Effector CD8-positive, alpha-beta T cell (primary cell): ENCODE measurements at places on chromosomes 6 and 20.
A peak's percentile ranks its signal among the peaks of the same experiment; 100 is the strongest.

DNA sequence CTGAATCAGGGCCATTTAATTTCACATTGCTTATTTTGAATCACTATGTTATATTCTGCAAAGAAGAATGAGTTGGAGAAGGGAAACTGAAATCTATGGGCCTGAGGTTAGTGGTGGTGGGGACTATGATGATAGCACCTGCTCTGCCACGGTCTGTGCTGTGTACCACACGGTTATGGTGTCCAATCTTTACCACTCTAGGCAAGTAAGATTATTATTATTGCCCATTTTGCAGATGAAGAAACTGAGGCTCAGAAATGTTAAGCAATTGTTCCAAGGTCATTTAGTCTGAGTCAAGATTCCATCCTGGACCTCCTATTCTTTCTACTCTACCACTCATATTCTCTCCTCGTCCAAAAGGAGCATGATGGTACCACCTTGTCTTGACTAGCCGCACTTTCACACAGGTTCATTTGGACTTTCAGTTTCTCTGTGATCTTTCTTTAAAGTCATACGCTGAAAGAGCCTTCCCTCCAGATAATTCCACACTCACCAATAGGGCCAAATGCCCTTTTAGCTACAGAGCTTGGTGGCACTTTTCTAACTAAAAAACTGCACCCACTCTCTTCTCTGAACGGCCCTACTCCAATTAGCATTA, 56.2 kb downstream of the GFOD1 start:
- DNase-seq: no peak

GRCh38 chr20:53949319-53949839, 121.0 kb downstream of the BCAS1 start:
- peak; percentile 48 for DNase-seq

DNA sequence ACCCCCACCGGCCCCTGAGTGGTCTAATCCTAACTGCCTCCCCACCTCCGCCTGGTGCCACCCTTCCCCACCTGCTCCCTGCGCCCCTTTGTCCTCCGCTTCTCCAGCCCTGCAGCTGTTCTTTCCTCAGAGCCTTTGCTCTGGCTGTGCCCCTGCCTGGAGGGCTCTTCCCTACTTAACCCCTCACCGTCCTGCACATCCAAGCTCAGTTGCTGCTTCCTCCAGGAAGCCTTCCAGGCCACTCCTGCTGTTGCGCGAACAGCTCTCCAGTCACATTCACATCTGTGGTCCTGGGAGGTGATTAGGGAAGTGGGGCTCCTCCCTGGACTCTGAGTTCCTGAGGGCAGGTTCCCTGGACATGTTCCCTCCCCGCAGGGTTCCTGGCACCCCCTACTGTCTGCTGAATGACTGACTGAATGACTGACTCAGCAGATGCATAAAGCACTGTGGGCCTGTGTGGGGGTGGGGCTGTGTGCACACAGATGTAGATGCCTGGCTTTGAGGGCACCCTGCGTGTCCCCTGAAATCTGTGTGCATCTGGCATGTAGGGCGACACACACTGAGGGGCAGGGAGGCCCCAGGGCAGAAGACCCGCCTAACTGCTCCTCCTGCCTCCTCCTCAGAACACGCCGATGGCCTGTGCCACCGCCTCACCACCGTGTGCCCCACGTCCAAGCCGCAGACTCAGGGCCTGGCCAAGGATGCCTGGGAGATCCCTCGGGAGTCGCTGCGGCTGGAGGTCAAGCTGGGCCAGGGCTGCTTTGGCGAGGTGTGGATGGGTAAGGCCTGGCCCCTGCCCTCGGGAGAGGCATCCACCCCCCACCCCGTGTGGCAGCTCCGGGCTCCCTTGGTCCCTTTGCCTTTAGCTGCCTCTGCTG, 51.4 kb downstream of the SRC start:
- DNase-seq: no peak

- DNase-seq: no peak
Measured at GRCh38 chr6:83151114-83151513, 42.0 kb downstream of the PGM3 start.

GRCh38 chr6:32195902-32196681, 3.6 kb upstream of the GPSM3 start:
- peak; percentile 57 for DNase-seq

GRCh38 chr20:53944796-53945195, 125.6 kb downstream of the BCAS1 start:
- no peak for DNase-seq

DNA sequence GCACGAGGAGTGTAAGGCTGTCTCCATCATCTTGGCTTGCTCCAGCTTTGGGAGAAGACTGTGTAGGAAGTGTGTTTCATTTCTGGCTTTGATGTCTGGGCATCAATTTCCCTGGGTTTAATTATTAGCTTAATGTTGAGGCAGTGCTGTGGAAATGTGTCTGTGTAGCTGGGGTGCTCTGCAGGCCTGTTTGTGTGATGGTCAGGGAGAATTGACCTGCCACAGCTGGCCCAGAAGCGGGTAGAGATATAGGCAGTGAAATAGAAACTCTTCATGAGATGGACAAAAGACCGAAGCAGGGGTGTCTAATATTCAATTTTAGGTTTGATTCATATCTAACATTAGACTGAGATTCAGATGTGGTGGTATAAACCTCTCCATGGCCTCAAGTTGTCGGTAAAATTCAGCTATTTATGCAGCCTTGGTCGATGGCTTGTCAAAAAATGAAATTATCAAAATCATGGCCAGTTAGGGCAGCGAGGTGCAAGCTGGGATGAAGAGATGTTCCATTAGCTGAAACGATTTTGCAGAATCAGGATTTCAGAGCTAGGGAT, 95.3 kb upstream of the SNX9 start:
- no peak for DNase-seq

GRCh38 chr20:1242530-1242929, 16.7 kb downstream of the RAD21L1 start:
- no peak for DNase-seq

DNA sequence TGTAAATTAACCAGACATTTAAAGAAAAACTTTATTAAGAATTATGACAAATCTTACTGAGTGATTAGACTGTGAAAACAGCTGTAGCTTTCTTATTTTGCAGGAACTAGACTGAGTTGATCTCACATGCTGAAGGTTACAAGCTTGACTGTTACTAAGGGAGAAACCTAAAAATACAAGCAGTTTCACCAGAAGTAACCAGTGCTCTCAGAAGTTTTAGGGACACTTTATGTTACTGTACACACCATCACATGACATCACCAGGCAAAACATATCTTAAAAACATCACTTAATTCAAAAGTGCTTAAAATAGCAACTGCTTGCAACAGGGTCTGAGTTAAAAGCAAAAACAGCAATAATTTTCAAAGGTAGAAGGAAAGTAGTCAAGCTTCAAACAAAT, 5.4 kb downstream of the FBXO30 start:
- DNase-seq: no peak

GRCh38 chr20:43680981-43681380, 14.1 kb downstream of the MYBL2 start:
- no peak for DNase-seq

DNA sequence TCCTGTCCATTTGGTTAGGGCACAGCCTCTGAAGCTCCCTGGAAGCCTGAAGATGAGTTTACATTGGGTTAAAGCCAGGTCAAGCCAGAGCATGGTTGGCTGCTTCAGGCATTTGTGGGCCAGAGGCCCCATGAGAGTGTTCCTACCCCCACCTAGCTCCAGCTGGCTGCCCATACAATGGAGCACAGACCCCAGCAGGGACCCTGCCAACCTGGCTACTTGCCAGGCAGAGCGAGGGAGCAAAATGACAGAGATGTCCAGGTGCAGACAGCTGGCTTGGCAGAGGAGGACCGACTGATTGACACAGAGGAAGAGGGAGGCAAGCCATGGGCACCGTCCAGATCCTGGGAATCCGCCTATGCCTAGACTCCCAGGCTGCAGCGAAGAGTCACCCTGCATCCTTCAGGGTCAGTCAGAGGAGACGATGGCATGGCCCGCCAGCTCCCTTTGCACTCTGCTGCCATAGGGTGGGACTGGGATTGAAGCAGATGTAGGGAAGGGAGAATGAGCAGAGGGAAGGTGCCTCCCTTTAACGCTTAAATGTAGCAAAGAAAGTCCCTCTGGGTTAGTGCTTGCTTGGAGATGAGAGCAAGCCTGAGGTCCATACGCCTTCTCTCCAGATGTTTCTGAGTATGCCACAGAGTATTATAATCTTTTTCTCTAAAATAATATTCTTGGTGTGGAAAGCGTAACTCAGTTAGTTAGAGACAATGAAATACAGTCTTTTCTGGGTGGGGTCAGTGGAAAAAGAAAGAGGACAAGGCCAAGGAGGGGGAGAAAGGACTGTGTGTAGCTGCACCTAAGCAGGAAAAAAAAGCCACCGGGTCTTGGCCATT, 77.6 kb upstream of the FYN start:
- DNase-seq: no peak

GRCh38 chr6:139879823-139880356, 505.4 kb upstream of the CITED2 start:
- no peak for DNase-seq
